ENCODE measurements at places on chromosomes 3 and 15. TPM values are rescaled to one million over a fixed set of nuclear protein-coding genes. Genes with fewer than 3 reads are reported as not detected.

GRCh38 chr15:69056365-69056764, 41.9 kb downstream of the NOX5 start:
- H3K27ac ChIP-seq, result no peak overlapping the region
- no peak overlapping the region for H3K4me3 ChIP-seq
- H3K4me1 ChIP-seq, result no peaks in the 10 kb centered on the region
- no peaks in the 10 kb centered on the region for H3K36me3 ChIP-seq
- H3K27me3 ChIP-seq, result peaks cover 3% of the 10 kb centered on the region

GRCh38 chr15:91887321-91887720, 33.8 kb downstream of the SLCO3A1 start:
- peak overlapping the region; percentile 59 for H3K27ac ChIP-seq
- no peak for DNase-seq
- no peaks in the 10 kb centered on the region for H3K27me3 ChIP-seq

DNA sequence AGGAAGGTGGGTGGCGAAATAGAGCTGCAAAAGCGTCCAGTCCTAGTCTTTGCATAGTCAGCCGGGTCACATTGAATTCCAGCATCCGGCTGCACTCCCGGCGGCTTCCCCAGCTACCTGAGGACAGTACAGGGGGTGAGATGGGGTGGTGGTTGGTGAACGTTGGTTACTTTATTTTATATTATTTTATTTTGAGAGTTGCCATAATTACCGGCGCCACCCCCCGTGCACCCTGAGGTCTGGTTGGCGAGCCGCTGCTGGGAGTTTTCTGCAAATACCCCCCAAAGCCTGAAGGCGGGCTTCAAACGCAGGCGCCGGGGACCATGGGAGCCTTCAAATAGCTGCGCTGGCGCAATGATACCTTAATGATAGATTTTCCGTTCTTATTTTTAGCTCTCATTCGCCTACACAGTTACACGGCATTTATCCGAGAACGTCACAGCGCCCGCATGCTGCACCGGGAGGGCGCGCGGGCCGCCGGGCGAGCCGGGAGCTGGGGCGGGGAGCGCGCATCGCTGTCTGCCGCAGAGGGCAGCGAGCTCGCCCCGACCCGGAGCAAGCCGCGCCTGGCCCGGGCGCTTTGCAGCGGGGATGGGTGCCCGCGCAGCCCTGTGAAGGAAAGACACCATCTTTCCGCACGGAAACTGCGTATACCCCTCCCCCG, 756 bp upstream of the RASGRF1 start:
- no peak overlapping the region for H3K27ac ChIP-seq
- DNase-seq, result no peak
- no peaks in the 10 kb centered on the region for H3K36me3 ChIP-seq
- no peaks in the 10 kb centered on the region for H3K4me1 ChIP-seq
- H3K4me3 ChIP-seq, result no peak overlapping the region

DNA sequence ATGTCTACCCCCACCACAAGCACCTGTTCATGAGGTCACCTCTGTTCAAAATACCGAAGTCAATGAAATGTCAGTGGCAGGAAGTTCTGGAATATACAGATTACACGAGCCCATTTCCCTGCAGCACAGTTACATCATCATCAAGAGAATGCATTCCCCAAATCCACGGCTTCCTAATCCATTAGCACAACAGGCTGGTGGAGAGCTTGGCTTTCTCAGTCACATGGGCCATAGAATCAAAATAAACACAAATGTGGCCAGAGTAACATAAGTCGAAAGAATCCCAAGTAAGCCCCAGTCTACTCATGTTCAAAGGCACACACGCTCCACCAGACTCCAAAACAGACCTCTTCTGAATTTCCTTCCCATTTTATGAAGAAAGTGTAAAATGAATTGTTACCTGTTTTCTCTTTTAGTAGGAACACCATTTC, 419.3 kb downstream of the MAGI1 start:
- no peak overlapping the region for H3K27ac ChIP-seq
- no peak overlapping the region for H3K4me3 ChIP-seq
- H3K4me1 ChIP-seq, result no peaks in the 10 kb centered on the region
- H3K27me3 ChIP-seq, result peaks cover 1% of the 10 kb centered on the region

DNA sequence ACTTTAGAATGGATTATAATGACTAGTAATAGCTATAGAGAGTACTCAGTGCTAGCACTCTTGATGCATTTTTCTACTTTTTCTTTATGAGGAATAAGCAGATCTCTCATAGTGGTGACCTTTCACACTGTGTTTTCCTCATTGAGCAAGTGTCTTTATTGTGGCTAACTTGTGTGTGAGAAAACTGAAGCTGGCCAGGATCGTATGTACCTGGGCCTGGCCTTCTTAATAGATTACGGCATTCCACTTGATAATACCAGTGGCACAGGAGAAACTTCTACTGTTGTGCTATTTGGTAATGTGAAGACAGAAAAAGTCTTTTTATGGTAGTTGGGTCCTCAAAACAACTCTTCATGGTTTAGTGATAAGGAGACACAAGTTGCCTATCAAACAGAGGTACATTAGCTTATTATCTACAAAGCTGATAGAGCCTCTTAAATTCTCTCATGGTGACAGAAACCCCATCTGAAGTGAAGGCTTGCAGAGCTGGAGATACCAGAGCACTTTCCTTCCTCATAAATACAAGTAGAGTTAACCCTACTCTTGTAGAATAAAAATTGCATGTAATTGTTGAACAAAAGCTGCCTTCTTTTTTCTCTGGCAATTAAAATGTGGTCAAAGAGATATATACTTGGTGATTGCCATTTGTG, 64.6 kb downstream of the LYSMD4 start:
- no peaks in the 10 kb centered on the region for H3K27me3 ChIP-seq
- no peak overlapping the region for H3K27ac ChIP-seq
- no peak overlapping the region for H3K4me3 ChIP-seq
- H3K36me3 ChIP-seq, result peaks cover 21% of the 10 kb centered on the region
- DNase-seq, result no peak

Gene TERB2
- not detected for polyA plus RNA-seq

Gene BFSP2
- not detected for polyA plus RNA-seq

Data from immature natural killer cell (primary cell).